ENCODE measurements at places on chromosomes 2 and 18. TPM values are rescaled to one million over a fixed set of nuclear protein-coding genes. Genes with fewer than 3 reads are reported as not detected.

- no peak for DNase-seq
Observed at GRCh38 chr18:32293107-32293506, 103.3 kb downstream of the MEP1B start.

DNA sequence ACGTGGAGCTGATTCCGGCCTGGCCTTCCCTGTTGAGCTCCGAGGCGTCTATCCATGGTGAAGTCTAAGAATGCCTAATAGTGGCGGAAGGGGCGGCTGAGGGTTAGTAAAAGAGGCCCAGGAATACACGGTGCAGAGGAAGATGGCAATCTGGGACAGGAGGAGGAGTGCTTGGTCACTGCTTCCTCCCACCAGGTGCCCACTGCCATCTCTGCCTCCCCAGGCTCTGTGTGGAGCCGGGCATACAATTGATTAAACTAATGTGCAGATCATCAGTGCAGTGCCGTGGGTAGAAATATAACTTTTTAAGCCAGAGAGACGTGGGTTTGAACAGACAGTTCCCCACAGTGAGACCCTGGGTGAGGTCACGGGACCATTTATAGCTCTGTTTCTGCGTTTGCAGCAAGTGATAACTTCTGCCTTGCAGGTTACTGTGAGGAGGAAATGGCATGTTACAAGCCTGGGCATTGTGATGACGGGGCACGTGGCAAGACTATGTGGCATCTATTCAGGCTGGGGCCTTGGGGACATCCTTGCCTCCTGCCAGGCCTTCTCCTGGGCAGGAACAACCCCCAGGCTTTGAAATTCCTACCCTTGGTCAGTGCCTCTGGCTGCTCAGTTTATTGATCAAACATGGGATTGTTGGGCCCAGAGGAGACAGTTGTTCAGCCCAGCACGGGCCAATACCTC is 204.9 kb downstream of the ASB1 start:
- no peak for DNase-seq

- peak; percentile 12 for DNase-seq
Observed at GRCh38 chr2:74199871-74200305, 1.5 kb downstream of the MTHFD2 start.

GRCh38 chr2:64192664-64193105 is 48.5 kb upstream of the PELI1 start:
- no peak for DNase-seq

DNA sequence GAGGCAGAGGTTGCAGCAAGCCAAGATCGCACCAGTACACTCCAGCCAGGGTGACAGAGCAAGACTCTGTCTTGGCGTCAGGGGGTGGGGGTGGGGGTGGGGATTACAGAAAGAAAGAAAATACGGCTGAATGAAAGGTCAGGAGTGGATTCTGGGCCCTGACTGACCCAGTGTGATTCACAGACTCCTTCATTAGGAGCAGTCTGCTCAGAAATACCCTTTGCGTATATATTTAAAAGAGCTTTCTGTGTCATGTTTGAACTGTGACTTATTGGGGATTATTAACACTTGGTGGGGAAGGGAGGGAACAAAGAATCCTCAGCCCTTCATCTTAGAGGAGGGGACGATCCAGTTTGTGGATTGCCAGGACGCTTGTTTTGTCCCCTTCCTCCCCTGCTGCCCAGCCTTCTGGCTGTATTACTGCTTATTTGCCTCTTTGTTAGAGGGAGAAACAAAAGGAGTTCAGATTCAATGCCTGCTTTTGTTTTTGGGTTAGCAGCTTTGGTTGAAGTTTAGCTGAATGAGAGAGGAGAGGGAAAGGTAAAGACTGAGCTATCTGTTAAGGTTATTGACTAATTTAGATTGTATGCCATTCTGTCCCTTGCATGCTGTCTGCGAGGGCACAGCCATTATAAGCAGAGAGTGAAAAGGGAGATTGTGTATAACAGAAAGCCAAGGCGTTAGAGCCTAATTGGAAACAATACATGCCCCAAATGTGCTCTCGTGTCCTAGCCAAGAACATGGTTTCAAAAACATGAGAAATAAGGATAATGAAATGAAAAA is 118.3 kb downstream of the FMNL2 start:
- DNase-seq = peak; percentile 13

DNA sequence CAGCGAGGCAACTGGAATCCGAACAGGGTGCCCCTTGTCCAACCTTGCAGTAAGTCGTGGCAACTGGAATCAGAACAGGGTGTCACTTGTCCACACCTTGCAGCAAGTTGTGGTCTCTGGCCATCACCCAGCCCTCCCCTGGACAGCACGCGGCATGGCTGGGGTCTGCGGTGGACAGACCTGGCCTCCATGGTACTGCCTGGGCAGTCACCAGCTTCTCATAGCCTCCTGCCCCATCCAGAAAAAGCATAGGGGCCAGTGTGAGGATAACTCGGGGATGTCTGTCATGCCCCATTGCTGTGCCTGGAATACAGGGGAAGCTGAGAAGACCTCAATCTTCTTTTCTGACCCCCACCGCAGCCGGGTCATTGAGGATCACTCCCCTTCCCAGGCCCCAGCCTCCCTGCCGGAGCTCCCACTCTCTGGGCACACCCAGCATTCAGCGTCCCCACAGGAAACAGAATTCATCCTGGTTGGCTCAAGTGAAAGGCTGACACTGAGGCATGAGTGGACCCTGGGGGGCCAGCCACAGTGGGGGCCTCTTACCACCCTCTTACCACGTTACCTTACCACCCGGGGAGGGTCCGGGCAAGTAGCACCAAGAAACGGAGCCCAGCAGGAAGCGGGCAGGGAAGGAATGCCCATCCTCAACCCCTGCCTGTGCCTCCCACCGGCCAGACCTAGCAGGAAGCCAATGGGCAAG is 68.0 kb upstream of the RAB6C start:
- DNase-seq = no peak

DNA sequence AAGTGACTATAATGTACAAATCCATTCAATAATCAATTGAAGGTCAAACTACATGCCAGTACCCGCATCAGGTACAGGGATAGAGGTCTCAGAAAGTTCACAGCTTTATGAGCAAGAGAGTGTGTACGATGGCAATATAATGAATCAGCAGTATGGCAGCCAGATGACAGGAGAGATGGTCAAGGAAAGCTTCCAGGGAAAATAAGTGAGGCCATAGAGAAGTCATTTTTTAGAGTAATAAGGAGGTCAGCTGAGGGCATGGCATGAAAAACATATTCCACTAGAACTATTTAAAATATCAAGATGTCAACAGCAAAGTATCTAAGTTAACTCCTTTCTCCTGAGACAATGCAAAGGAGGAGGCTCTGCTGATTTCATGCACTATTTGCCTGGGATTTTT is 108.0 kb downstream of the SLC8A1 start:
- peak; percentile 77 for DNase-seq

- peak; percentile 21 for DNase-seq
Observed at GRCh38 chr2:64593035-64593655, 60.6 kb downstream of the SERTAD2 start.

- DNase-seq = no peak
Observed at GRCh38 chr18:10410472-10411308, 43.7 kb upstream of the APCDD1 start.

- peak; percentile 77 for DNase-seq
Observed at GRCh38 chr2:9251154-9252001, 44.8 kb downstream of the ASAP2 start.

GRCh38 chr2:144404586-144405314 is 115.2 kb downstream of the ZEB2 start:
- DNase-seq = peak; percentile 39

- no peak for DNase-seq
Observed at GRCh38 chr18:8785855-8786482, 80.6 kb downstream of the MTCL1 start.

GRCh38 chr2:109683452-109683851 is 69.3 kb downstream of the SOWAHC start:
- no peak for DNase-seq

DNA sequence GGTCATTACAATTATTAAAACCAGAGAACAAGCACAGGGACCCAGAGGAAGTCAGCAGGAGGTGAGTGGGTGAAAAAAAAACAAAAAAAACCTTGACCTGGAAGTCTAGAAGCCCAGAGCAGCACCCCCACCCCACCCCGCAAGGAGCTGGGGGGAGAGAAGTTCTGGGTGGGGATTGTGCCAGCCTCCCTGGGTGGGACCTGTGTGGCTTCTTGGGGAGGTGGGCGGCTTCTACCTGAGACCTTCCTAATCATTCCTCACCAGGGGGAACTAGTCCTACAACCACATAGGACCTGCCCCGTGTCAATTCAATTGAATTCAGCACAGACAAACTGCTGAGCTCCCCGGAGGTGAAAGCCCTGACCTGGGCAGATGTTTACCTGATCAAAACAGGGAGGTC is 17.3 kb downstream of the EVA1A start:
- no peak for DNase-seq

DNA sequence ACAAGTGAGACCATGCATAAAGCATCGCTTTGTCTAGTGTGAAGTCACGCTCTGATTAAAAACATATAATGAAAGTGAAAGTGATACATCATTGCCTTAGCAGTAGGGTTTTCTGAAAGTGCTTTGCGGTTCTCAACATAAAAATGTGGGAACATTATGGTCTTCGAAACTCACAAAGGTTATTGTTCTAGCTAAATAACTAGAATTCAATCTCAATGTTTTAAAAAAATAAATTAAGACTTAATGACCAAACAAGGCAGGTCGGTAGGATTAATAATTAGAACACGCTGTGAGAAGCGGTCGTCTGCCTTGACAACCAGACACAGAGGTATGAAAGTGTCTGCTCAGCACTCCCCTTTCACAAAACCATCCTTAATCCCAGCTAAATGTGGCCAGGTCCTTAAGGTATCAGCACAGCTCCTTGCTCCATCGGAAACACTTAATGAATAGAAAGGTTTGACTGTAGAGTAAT is 42.2 kb downstream of the KLHL14 start:
- DNase-seq = no peak

- no peak for DNase-seq
Observed at GRCh38 chr18:9765501-9765900, 57.4 kb downstream of the RAB31 start.

- no peak for DNase-seq
Observed at GRCh38 chr2:190051223-190051622, 11.3 kb downstream of the MSTN start.

DNA sequence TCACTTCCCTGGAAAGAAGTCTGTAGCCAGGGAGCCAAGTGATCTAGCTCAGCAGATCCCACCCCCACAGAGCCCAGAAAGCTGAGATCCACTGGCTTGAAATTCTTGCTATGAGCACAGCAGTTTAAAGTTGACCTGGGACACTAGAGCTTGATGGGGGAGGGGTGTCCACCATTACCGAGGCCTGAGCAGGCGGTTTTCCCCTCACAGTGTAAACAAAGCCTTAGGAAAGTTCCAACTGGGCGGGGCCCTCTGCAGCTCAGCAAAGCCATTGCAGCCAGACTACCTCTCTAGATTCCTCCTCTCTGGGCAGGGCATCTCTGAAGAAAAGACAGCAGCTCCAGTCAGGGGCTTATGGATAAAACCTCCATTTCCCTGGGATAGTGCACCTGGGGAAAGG is 887.2 kb upstream of the LRATD1 start:
- no peak for DNase-seq

DNA sequence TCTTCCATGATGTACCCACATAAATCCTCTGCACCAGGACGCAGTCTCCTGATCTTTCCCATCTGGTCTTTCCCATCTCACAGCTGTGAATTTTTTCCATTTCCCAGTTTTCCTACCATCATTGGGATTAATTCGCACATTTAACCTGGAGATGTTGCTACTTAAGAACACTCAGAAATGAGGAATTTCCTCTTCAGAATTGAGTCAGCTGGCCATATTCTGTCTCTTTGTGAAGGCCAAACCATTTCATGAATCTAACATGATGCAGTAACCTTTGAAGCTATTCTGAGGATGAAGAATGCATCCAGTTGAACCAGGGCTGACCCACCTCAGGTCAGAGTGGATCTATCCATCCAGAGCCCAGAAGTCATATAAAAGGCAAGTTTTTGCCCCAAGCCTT is 326.8 kb downstream of the SETBP1 start:
- DNase-seq = peak; percentile 31

DNA sequence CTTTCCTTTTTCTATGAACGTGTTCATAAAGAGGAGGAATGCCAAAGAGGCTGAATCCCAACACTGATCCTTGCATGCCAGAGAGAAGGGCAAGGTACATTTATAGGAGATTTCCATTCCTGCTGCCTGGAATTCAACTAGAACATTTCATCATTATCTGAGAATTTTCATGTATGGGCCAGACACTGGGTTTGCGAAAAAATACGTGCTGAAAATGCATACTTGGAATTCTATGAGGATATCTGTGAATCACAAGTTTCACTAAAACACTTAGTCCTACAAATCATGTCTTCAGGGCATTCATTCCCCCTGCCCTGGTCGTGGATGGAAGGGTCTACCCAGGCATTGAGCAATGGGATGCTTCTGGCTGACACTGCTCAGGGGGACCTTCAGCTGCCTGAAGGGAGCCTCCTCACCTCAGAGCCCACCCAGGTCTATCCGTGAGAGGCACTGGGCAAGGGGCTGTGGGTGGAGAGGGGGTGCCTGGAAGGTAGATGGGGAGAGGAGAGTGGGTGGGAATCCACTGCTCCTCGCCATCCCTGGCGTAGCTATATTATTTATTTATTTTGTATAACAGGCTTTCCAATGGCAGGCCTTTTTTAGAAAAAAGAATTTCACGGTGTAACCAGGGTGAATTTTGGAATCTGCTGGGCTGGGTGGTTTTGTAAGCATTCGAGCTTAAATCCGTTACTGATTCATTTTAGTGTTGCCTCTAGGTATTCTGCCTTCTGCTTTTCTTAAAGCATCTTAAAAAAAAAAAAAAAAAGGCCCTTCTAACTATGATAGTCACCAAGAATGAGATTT is 560.6 kb upstream of the ID2 start:
- DNase-seq = peak; percentile 35

DNA sequence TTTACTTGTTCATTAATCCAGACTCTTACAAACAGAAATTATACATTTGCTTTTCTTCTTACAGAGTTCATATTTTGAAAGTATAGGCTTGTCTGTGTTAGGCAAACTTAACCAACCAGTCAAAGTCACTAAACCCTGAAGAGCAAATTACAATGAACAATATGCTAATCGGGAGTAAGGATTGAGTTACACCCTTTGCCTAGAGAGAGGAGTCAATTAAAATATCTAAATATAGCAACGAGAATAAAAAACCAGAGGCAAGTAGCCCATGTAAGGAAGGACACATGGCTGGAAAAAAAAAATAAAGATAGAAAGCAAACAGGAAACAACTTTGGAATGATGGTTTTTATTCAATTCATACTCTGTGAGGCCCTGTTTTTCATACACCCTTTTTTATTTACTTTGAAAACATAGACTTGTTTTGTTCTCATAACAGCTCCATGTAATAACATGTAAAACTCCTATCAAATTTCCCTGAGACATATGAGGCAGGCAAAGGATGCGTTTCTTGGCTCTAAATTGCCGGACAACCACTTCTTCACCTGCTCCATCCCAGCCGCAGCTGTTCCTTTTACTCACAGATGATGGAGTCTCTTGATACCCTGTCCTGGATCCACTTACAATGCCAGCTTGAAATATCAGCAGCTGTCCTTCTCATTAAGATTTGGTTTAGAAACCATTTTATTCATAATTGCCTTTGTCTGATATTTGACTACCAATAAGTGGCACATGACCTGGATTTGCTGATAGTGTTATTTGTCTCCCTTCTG is 767.7 kb upstream of the GCFC2 start:
- DNase-seq = no peak

The DHRS9 gene
- polyA plus RNA-seq = not detected

The RNF125 gene
- 0.09 TPM for polyA plus RNA-seq

The GPN1 gene
- 34.9 TPM for polyA plus RNA-seq

The MALL gene
- 1.2 TPM for polyA plus RNA-seq

The PIK3C3 gene
- polyA plus RNA-seq = 34.7 TPM

The LMAN1 gene
- polyA plus RNA-seq = 74.1 TPM

The ASAP2 gene
- polyA plus RNA-seq = 25.0 TPM

The ACADL gene
- polyA plus RNA-seq = not detected

The ALKAL2 gene
- polyA plus RNA-seq = not detected

Data from IMR-90 (cell line).